Stimulated activated CD4-positive, alpha-beta T cell treated with anti-CD3 and anti-CD28 coated beads, Interleukin-1b, Interleukin-23, amount 100 ng/mL, for 24 hours (primary cell): ENCODE measurements at places on chromosomes 13 and 19.
A peak's percentile ranks its signal among the peaks of the same experiment; 100 is the strongest.

DNA sequence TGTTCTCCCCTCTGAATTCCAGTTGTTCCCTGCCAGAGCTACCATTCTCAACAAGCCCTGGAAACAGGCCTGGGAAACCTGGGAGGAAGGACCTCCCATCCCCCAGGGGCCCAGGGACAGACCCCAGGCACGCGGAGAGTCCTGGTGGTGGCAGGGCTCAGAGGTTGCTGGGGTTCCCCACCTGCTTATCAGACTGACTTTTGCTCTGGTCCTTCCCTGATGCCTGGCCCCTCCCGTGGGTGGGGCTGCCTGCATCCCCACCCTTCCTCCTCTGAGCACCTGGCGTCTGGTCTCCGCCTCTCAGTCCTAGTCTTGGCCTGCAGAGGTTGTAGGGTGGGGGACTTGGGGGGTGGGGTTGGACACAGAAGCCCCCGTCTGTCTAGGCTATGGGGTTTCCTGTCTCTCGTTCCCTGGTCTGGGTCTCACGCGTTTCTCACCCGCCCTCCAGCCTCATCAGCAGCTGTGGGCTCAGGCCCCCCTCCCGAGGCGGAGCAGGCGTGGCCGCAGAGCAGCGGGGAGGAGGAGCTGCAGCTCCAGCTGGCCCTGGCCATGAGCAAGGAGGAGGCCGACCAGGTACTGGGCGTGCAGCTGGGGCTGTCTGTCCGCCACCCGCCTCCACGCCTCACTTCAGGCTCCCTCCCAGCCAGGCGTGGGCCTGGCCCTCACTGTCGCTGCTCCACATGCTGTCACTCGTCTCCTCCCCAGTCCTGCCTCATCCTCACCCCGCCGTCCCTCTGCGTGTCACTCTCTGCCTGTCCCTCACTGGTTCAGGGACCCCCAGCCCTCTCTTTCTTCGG, 13.6 kb downstream of the EPN1 start:
- DNase-seq = no peak

DNA sequence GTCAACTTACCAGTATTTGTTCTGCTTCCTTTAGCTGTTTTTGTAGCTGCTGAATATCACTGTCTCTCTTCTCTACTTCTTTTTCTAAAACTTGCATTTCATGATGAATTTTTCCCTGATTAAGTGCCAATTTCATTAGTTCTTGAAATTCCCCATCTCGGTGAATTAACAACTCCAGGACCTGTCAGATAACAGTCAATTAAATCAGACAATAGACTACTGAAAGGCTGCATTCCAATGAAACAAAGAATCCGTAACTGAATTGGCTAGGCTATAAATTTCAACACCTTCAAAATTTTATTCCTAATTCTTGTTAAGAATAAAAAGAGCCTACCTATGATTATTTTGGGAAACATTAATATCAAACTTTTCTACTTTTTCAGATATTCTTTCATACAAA, 8.6 kb downstream of the MED4 start:
- no peak for DNase-seq

DNA sequence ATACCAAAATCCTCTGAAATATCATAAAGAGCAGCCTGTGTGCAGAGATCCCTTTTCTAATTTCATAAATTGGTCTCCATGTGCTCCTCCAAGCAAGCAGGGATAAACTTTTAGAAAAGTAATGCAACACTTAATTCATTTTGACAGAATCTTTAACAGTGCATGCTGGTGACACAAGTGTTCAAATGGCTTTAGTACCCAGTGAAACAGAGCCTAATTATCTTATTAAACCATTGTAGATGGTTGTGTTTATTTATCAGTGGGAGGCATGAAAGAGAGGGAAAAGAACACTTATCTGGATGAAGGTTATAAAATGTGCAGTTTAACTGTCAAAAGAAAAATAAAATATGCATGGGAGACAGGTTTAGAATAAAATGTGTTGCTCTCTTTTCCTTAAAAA, 945.0 kb upstream of the PCDH20 start:
- DNase-seq = no peak

GRCh38 chr13:99507986-99508385, 6.7 kb downstream of the TM9SF2 start:
- DNase-seq = no peak

- no peak for DNase-seq
Measured at GRCh38 chr13:24187185-24187584, 26.7 kb downstream of the SPATA13 start.

DNA sequence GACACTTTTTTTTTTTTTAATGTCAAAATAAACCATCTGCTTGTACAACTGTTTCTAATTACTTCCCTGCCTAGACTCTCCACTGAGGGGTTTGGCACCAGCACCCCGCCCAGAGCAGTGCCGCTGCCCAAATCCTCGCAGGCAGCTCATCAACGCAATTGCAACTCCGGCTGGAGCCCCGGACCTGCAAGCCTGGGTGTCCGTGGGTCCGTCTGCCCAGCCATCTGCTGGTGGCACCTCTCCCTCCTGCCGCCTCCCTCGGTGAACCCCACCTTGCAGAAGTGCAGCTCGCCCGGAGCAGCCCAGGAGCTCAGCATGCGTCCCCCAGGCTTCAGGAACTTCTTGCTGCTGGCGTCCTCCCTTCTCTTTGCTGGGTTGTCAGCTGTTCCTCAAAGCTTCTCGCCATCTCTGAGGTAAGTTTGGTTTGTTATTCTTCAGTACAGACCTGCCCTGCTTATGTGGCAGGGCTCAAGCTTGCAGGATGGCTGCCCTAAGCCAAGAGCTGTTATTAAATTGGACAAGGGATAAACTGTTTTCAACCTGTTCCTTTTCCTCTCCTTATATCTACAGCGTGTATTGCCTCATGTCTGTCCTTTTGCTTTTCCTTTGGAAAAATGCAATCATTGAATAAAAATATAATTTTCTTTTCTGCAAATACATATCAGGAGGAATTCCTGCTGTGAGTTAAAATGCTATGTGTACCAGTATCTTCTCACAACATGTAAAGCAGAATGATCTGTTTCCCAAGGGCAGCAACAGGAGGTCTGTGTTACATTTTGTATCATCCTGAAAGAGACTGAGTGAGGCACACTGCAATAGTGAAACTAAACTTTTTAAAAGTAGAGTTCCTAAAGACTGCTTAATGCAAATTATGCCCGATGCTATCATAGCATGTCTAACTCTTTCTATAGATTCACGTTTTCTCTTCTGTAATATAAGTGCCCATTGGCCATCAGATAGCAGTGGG, at the start of gene ITGBL1:
Gene ITGBL1 (plus strand): TSS at position 157 of the 967 bp plus-strand sequence. CDS start 159 bp downstream, at position 316.
- no peak for DNase-seq

GRCh38 chr13:35225159-35225558, 251.3 kb downstream of the MAB21L1 start:
- no peak for DNase-seq

DNA sequence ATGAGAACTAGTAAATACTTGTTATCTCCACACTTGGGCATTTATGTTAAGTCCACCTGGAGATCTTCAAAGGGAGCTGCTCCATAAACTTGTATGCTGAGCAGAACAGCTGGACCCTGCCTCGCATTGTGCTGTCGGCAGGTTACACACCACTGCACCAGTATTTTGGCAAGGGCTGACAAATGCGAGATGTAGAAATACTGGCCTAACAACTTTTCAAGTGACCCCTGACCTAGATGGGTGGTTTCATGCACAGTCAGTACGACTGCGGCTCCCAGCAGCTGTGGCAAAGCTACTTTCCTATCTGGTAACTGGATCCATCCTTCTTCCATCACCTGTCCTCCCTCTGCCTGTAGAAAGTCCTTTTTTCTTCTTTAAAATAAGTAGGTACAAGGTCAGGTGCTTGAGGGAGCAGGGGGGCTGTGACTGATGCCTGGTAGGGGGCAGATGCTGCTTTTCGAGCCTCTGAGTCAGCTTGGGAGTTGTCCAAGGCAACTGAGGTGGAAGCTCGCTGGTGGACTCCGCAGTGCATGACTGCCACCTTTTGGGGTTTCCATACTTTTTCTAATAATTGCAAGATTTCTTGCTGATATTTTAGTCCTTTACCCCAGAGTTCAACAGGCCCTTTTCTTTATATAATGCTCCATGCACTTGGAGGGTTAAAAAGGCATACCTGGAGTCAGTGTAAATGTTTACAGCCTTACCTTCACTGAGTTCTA, 86.8 kb downstream of the SLC25A15 start:
- DNase-seq = no peak

DNA sequence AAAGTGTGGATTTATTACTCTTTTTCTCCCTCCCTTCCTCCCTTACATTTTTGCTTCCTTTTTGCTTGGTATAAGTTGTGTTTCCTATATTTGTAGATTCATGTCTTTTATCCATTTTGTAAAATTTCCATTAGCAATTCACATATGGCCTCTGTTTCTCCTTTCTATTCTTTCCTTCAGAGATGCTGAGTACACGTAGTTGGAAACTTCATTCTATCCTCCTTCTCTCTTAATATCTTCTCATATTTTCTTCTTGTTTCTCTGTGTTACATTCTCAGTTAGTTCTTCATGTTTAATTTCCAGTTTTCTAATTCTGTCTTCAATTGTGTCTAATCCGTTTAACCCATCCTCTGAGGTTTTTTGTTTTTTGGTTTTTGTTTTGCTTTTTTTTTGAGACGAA, 188.9 kb downstream of the ZIC5 start:
- no peak for DNase-seq

DNA sequence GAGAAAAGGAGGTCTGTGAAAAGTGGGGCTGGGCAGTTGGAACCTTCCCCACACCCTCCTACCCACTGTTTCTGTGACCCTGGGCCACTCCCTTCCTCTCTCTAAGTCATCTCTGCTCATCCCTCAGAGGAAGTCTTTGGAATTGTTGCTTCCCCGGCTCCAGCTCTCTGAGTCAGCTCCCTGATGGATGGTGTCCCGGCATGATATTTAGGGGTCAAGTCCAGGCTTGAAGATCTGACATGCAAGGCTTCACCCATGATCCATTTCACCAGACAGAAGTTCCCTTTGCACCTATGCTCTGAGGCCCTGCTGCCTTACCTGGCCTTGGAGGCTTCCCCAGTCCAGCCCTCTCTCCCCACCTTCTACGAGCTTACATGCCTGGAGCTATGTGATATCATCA, 13.3 kb downstream of the EXOC3L2 start:
- DNase-seq = no peak

GRCh38 chr13:50584856-50585580, 258.5 kb downstream of the DLEU7 start:
- no peak for DNase-seq

- DNase-seq = no peak
Measured at GRCh38 chr19:21856773-21857514, 21.0 kb upstream of the ZNF43 start.

- DNase-seq = no peak
Measured at GRCh38 chr13:41851351-41851750, 109.6 kb downstream of the VWA8 start.

GRCh38 chr13:66657165-66657881, 572.8 kb downstream of the PCDH9 start:
- no peak for DNase-seq

GRCh38 chr19:43594710-43595604, 977 bp downstream of the IRGQ start:
- DNase-seq = peak; percentile 29

GRCh38 chr19:33434886-33435705, 61.6 kb downstream of the CEBPG start:
- DNase-seq = no peak

DNA sequence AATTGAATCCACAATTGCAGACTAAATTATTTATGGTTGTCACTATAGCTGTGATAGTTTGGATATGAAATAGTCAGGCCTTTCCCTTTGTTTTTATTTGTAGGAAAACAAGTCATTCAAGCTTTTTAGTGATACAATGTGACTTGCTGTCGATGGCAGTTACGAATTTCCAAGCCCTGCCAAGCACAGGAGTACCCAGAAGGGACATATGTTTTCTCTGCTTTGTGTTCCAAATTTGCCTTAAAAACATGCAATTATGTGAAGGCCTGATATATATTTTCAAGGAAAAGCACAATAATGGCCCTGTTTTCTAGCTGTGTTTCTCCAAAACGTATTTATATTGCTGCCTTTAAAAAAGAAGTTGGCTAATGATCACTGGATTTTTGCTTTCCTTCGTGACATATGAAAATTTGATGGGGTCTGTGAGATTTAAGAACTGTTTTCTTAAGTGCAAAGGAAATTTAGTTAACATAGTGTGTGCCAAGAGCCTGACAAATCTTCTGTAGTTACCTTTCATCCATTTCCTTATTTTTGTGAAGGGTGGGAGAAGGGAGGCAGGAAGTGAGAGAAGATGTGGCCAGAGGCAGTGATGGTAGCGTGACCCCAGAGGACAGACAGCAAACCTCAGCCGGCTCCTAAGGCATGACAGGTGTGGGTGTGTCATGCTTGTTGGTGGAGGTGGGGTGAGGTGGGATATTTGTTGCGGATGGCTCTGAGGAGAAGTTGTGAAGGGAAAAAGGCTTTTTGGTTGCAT, 79.6 kb downstream of the TEX26 start:
- DNase-seq = no peak

GRCh38 chr13:73201626-73202025, 142.8 kb downstream of the KLF5 start:
- no peak for DNase-seq

DNA sequence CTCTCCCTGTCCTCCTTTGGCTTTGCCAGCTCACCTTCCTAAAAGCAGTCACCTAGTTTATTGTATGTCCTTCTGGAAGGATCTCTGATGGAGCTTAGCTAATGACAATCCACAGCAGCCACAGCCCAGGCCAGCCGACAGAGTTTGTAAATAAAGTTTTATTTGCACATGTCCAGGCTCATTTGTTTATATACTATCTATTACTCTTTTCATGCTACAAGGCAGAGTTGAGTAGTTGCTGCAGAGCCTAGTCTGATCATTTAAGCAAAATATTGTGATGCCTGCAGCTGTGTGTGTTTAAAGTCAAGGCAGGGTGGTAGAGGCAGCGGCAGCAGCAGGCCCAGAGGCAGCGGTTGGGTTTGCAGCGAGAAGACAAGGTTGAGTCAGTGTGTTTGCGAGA, 32.6 kb downstream of the NKPD1 start:
- no peak for DNase-seq

- DNase-seq = no peak
Measured at GRCh38 chr13:110400786-110401533, 93.9 kb downstream of the COL4A2 start.

DNA sequence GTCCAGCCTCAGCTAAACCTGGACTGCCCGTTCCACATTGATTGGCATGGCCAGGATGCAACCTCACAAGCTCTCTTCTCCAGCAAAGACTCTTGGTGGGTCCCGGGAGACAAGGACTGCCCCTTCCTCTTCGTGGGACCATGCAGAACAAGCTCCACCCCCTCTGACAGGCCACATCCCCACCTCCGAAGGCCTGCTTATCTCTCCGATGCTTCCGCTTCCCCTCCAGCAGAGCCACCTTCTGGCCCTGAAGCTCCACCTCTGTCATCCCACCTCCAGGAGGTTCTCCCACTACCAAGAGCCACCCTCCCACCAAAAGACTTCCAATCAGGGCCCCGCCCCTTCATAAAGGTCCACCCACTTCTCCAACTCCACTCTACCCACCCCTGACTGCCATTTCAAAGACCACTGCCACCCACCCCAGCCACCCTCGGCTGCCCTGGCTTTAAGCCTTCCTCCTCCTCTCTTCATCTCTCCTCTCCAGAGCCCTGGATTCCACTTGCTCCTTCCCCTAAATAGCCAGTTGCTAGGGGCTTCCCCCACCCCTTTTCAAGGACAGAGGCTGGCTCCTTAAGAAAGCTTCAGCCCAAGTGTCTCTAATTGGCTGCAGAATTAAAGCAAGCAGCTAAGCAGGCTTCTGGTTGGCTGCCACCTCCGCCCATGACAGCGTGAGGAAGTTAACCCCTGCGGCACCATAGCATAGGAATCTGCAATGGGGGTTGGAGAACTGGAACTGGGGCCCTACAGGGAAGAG, 9.9 kb downstream of the LRFN1 start:
- no peak for DNase-seq
